Keratinocyte (primary cell): ENCODE measurements at places on chromosomes 5 and 9. TPM values are rescaled to one million over a fixed set of nuclear protein-coding genes. Genes with fewer than 3 reads are reported as not detected.

- no peak overlapping the region for H3K4me3 ChIP-seq
- no peaks in the 10 kb centered on the region for H3K4me1 ChIP-seq
- H3K27me3 ChIP-seq: no peaks in the 10 kb centered on the region
Observed at GRCh38 chr9:113513536-113513935, 50.0 kb downstream of the RGS3 start.

DNA sequence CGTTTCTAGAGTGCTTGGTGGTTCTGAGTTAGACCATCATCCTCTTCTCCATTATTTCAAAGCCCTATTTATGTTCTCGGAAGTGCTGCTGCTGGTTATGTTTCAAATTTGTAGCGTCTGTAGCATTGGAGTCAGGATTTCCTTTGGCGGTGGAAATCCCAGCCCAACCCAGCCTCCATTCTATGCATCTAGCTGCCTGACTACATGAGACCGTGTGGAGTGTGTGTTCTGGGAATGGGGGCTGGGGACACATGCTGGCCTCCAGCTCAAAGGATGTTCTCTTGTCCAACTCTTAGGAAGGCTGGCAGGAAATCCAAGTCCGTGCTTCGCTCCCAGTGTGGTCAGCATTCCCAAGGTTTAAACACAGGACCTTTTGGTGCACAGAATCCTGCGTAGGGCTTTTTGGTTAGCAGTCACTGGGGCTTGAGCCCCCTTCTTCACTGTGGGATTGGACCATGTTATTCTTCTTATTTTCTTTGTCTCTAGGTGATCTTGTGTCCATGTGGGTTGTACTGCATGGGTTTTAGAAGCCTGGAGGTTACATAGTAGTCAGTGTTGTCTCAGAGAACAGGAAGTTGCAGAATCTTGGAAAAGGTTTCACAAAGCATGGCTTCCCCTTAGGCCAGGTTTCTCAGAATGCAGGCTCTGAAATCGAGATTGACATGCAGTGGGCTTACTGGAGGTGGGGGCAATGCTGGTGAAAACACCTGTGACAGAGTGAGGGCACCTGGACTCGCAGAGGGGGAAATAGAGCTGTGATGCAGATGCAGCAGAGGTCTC lies 132.2 kb downstream of the ARHGAP26 start:
- DNase-seq: no peak
- peaks cover 8% of the 10 kb centered on the region for H3K36me3 ChIP-seq
- no peak overlapping the region for H3K4me3 ChIP-seq
- H3K27me3 ChIP-seq: no peaks in the 10 kb centered on the region

DNA sequence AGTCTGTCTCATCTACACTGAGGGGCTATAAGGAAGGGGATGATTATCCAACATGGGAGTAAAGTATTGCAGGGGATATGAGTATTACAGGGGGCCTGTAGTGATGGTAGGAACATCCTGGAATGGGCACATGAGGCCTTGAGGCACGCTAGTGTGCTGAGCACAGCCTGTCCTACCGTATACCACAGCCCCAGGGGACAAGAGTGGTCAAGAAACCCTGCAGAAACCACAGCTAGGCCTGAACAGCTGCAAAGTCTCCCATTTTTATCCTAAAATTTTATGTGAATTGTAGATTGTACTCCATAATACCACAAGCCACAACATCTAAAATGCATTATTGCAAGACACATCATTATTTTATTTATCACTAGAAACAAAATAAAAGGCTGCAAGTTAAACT lies 136.3 kb upstream of the ASTN2 start:
- no peak overlapping the region for H3K27ac ChIP-seq
- H3K36me3 ChIP-seq: no peaks in the 10 kb centered on the region
- H3K4me1 ChIP-seq: no peaks in the 10 kb centered on the region
- H3K27me3 ChIP-seq: no peaks in the 10 kb centered on the region
- no peak overlapping the region for H3K4me3 ChIP-seq
- no peak for DNase-seq

- no peaks in the 10 kb centered on the region for H3K4me1 ChIP-seq
- H3K27me3 ChIP-seq: no peaks in the 10 kb centered on the region
- H3K27ac ChIP-seq: no peak overlapping the region
- H3K36me3 ChIP-seq: no peaks in the 10 kb centered on the region
- no peak for DNase-seq
- no peak overlapping the region for H3K4me3 ChIP-seq
Observed at GRCh38 chr5:50888751-50889150, 222.3 kb downstream of the PARP8 start.

DNA sequence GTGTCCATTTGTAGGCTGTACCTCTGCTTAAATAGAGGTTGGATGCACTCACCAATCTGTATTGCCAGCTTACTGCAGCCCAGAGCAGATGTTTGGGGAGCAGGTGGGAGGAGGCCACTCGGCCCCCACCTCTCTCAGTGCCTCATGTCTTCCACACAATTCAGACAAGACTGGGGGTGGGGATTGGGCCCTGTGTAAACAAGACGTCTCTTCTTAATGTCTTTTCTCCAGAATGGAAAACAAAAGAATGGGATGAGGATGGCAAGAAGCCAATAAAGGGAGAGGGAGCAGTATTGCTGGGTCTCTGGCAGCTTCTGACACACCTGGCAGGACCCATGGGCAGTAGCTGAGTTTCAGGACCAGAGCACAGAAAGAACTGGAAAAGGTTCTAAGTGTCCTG lies 64.9 kb downstream of the SIL1 start:
- H3K4me3 ChIP-seq: no peak overlapping the region
- no peak overlapping the region for H3K27ac ChIP-seq
- H3K36me3 ChIP-seq: peaks cover 2% of the 10 kb centered on the region
- DNase-seq: no peak
- H3K27me3 ChIP-seq: no peaks in the 10 kb centered on the region
- peaks cover 4% of the 10 kb centered on the region for H3K4me1 ChIP-seq

Gene KCNMB1
- polyA plus RNA-seq: not detected in 3 replicates

Gene RORB
- not detected in 3 replicates for polyA plus RNA-seq

Gene NEUROG1
- not detected in 3 replicates for polyA plus RNA-seq
